ENCODE measurements at places on chromosomes 6 and 20.

GRCh38 chr6:56227071-56227879 is 20.1 kb downstream of the COL21A1 start:
- DNase-seq: no peak

- DNase-seq: no peak
Measured at GRCh38 chr20:23200914-23201313, 114.8 kb upstream of the CD93 start.

DNA sequence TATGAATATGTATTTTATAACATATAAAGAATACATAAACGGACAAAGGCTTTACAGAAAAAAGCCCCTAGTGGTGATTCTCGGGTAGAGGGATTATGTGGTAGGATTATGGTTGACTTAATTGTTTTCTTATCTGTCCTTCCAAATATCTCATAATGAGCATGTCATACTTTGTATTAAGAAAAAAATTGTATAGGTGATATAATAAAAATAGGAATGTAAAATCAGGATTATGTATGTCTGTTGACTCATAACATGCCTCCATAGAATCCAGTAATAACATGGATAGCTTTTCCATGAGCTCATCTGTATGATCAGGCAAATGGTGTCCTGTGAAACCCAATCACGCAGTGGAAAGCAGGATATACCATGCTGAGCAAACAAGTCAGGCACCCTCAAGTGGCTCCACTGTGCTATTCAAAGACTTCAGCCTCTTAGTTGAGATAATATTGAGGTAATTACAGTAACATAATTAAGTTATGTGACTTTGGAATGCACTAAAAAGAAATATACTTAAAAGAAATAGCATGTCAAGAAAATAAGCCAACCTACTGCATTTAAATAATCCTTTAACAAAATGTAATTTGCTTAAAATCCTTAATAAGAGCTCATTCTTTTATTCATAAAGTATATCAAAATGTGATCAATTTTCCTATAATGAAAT is 39.6 kb upstream of the PRELID3B start:
- DNase-seq: no peak

GRCh38 chr6:79301290-79301689 is 66.8 kb upstream of the HMGN3 start:
- DNase-seq: no peak

- no peak for DNase-seq
Measured at GRCh38 chr6:45881705-45882467, 133.8 kb downstream of the CLIC5 start.

GRCh38 chr6:111057074-111057752 is 30.1 kb upstream of the SLC16A10 start:
- DNase-seq: no peak

- DNase-seq: no peak
Measured at GRCh38 chr20:48291896-48292295, 506.6 kb upstream of the SULF2 start.

- no peak for DNase-seq
Measured at GRCh38 chr20:52536040-52536439, 344.5 kb upstream of the ZFP64 start.

- DNase-seq: peak; percentile 76
Measured at GRCh38 chr6:32969685-32970412, 1.5 kb downstream of the BRD2 start.

DNA sequence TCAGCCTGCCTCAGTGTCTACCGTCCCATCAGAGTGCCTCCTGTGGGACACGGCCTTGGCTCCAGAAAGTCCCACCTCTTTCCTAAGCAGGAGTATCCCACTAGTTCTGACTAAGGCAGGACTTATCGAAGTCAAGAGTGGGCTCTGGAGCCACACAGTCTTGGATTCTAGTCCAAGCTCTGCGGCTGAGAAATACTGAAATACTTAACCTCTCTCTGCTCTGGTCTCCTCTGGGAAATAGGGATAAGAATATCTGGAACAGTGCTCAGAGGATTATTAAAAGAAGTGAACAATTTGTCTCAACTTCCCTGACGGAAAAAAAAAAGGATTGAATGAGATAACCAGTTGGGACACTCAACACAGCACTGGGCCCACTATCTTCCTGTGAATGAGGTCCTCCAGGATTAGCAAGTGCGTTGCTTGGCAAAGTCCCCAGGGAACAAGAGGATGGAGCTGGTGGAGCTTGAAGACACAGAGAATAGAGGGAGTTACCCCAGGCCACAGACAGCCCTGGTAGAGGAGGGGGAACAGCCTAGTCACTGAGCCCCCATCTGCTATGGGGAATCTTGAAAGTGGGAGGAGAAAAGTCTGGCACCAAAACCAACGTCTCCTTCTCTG is 34.6 kb upstream of the FOXP4 start:
- no peak for DNase-seq

- no peak for DNase-seq
Measured at GRCh38 chr20:62233684-62234083, 4.6 kb upstream of the OSBPL2 start.

- no peak for DNase-seq
Measured at GRCh38 chr20:51953731-51954340, 151.5 kb upstream of the SALL4 start.

- DNase-seq: no peak
Measured at GRCh38 chr6:118252474-118252873, 295.6 kb upstream of the PLN start.

GRCh38 chr20:43188234-43188653 is 1.5 kb downstream of the PTPRT start:
- no peak for DNase-seq

GRCh38 chr6:29653452-29654038 is 3.3 kb upstream of the MOG start:
- no peak for DNase-seq

DNA sequence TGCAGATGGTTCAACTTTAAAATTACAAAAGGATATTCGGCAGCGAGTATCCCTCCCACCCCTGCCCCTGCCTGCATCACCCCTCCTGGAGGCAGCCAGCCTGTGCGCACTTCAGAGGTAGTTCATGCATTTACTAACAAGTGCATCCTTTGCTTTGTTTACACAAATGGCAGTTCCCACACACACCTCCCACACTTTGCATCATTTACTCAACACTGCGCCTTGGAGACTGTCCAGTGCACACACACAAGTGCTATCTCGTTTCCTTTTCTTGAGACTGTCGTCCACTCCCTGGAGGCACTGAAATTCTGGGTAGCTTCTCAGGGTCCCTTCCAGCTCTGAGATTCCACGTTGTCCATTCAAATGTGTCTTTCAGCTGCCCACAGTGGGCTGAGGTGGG is 53.1 kb upstream of the VSX1 start:
- DNase-seq: no peak

- DNase-seq: no peak
Measured at GRCh38 chr6:157539421-157539822, 158.4 kb downstream of the ZDHHC14 start.

GRCh38 chr6:45816674-45817297 is 198.9 kb downstream of the CLIC5 start:
- DNase-seq: no peak

GRCh38 chr6:113181164-113181563 is 676.0 kb upstream of the MARCKS start:
- no peak for DNase-seq

GRCh38 chr20:62733891-62734290 is 25.3 kb downstream of the NTSR1 start:
- DNase-seq: no peak

DNA sequence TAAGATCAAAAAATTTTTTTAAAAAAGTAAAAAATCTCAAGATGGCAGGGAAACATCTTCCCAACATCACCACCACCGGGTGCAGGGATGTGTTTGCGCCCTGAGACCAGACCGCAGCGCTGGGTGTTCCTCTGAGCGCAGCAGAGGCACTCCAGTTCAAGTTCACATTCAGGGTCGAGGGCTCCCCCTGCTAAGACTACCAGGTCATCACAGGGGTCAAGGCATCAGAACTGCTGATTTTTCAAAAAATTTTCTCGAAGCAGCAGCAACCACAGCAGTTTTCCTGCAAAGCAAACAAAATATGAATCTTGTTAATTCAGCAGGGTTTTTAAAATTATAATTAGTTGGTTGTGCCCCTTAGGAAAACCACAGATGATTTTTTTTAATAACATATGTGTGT is 83.1 kb downstream of the MYLK4 start:
- DNase-seq: no peak

GRCh38 chr20:39268981-39269461 is 306.9 kb downstream of the DHX35 start:
- peak; percentile 31 for DNase-seq

GRCh38 chr6:108565893-108566292 is 5.2 kb downstream of the FOXO3 start:
- DNase-seq: no peak

GRCh38 chr6:93474733-93475179 is 55.4 kb upstream of the EPHA7 start:
- DNase-seq: no peak
